Stimulated activated CD4-positive, alpha-beta T cell treated with anti-CD3 and anti-CD28 coated beads, Interleukin-4, amount 100 ng/mL, for 4 hours (primary cell): ENCODE measurements at places on chromosomes 12 and 14.

- no peak for DNase-seq
Measured at GRCh38 chr14:100334904-100335303, 11.8 kb downstream of the SLC25A47 start.

- no peak for DNase-seq
Measured at GRCh38 chr14:103697603-103698379, 17.5 kb downstream of the XRCC3 start.

DNA sequence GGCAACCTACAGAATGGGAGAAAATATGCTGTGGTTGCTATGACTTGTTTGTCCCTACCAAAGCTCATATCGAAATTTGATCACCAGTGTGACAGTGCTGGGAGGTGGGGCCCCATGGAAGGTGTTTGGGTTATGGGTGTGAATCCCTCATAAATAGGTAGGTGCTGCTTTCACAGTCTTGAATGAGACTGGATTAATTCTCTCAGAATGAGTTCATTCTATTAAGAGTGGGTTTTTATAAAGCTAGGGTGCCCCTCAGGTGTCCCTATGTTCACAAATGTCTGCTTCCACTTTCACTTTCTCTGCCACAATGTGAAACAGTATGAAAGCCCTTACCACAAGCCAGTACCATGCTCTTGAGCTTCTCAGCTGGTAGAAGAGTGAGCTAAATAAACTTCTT lies 133.5 kb downstream of the CPNE8 start:
- DNase-seq: peak; percentile 3

DNA sequence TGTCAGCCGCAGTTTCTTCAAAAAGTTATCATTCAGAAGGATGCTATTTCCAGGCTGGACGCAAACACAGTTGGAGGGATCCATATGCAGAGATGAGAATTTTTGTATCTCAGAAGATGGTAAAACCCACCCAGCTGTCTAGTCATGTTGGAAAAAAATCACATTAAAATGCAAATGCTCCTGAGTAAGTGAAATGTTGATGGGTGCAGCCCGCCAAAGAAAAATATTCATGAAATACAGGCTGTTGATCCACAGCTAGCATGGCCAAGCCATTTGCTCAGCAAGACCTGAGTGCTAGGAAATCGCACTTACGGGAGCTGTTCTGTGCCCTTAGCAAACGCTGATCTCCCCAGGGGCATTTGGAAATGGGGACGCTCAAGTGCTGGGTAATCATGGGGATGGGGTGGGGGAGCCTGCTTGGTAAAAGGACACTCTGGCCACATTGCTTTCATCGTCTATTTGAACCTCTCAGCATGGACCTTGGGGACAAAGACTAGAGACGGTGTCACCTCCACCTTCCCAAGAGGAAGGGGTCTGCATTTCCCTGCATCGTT lies 25.7 kb downstream of the TUNAR start:
- DNase-seq: no peak

- DNase-seq: no peak
Measured at GRCh38 chr12:68506619-68507018, 104.1 kb upstream of the RAP1B start.

DNA sequence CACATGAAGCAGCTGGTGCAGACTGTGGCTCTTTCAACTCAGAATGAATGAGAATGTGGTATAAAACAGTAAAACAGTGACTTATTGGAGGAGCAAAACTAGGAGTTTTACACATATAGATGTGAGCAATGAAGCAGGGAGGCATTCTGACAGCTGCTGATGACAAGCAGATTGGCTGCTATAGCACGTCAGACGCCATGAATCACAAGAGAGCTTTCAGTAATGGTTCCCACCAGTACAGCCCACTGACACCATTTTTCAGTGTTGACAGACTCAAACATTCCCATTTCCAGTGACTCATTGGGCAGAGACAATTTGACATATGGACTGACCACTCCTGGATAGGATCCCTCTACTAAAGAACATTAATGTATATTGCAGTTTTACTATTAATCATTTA lies 24.6 kb upstream of the FSCB start:
- DNase-seq: no peak

DNA sequence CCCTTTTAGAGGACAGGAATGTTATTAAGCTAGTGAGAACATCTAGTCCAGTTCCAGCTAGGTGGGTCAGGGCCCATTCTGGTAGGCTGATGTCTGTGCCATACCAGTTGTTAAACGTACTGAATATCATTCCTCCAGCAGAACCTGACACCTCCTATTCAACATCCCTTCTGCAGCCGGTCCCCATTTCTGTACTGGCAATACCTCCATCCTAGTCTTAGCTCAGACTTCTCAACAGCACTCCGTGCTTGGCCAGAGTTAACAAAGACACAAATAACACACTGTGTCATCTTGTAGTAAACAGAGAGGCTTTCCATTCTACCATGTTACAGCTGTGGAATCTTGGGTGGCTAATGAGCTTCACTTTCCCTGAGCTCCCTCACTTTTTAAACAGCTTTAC lies 94.3 kb upstream of the PDE3A start:
- no peak for DNase-seq

DNA sequence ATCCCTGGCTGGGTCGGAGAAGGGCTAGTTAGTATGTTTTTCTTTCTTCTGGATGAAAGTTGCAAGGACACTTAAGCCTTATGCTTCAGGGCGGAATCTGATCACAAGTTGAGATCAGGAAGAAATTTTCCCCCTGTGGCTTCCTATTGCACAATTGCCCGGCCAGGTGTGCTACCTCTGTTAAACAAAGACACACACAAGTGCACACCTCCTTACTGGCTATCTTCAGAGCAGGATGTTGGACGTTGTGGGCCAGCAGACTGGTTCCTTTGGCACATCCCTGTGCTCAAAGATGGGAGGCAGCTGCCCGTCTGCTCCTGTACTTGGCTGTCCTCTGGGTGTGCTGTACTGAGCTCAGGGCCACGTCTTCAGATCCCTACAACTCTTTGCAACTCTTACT lies 19.1 kb downstream of the ETV6 start:
- no peak for DNase-seq

- no peak for DNase-seq
Measured at GRCh38 chr12:110613071-110613770, 708 bp upstream of the TCTN1 start.

GRCh38 chr14:60339571-60339970 lies 90.5 kb downstream of the PPM1A start:
- DNase-seq: no peak

GRCh38 chr12:92470608-92471021 lies 232.2 kb upstream of the PLEKHG7 start:
- peak; percentile 38 for DNase-seq

- DNase-seq: no peak
Measured at GRCh38 chr12:42056130-42056529, 88.5 kb downstream of the GXYLT1 start.

DNA sequence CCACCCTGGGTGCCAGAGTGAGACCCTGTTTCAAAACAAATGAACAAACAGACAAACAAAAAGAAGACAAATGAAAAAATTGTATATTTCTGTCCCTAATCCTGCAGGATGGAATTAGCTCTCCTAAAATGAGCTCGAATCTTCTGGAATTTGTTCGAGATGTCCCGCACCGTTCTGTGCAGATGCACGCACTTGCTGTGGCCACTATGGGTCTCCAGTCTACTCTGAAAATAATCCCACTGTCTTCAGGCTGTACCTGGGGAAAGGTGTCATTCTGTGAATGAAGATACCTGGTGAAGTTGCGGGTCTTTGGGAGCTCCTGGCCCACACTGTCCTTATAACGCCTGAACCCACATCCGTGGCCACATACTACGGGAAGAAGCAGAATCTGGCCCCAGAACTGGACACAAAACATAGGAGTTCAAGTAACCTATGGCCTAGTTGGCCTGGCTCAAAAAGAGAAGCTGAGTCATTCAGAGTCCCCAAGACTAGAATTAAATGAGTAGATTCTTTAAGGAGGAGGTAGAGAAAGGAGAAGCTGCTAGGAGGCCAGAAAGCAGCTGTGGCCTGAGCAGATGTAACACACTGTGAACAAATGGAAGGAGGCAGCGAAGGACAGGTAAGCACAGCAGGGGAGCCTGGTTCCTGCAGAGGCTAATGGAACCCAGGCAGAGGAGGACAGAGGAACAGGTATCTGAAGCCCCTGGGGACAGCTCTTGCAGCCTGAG lies 108.6 kb downstream of the FOXN3 start:
- DNase-seq: no peak

- DNase-seq: no peak
Measured at GRCh38 chr12:20625531-20625930, 69.6 kb upstream of the SLCO1C1 start.
